ENCODE measurements at places on chromosomes 5 and 9.

GRCh38 chr5:125461641-125462072, 715.2 kb upstream of the ZNF608 start:
- no peak for DNase-seq

GRCh38 chr5:154162539-154163151, 27.9 kb upstream of the GALNT10 start:
- DNase-seq, result no peak

DNA sequence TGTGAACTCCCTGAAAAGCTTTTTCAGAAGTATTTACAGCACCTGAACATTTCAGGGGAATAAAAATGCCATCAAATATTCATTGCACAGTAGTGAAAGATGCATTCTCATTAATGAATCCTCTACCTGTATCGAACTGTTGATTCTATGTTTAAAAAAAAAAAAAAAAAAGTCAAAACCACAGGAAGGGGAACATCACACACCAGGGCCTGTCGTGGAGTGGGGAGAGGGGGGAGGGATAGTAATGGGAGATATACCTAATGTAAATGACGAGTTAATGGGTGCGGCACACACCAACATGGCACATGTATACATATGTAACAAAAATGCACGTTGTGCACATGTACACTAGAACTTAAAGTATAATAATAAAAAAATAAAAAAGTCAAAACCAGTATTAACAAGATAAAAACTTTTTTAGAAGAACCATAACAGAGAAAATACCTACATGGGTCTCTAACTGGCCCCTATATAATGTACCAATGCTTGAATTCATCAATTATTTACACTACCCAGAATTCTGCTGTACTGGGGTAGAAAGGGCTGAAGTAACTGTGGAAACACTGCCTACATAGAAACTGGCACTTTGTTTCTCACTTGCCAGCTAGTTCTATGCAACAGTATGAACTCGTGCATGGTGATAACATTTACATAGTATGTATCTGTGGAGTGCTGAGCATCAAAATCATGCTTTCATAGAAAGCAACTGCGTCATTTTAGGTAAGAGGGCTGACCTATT, 48.9 kb downstream of the GNAQ start:
- DNase-seq, result no peak

GRCh38 chr9:35712762-35713400, 19.1 kb downstream of the TLN1 start:
- no peak for DNase-seq

GRCh38 chr9:114261026-114261425, 61.9 kb upstream of the ORM1 start:
- DNase-seq, result no peak

- no peak for DNase-seq
Observed at GRCh38 chr5:168400429-168401220, 85.6 kb upstream of the RARS1 start.

GRCh38 chr5:67619235-67619634, 422.6 kb upstream of the CD180 start:
- no peak for DNase-seq

- no peak for DNase-seq
Observed at GRCh38 chr9:97904725-97905124, 17.6 kb downstream of the TRMO start.

- no peak for DNase-seq
Observed at GRCh38 chr5:94469894-94470329, 148.5 kb downstream of the KIAA0825 start.

- no peak for DNase-seq
Observed at GRCh38 chr5:14996997-14997396, 125.4 kb upstream of the ANKH start.

- no peak for DNase-seq
Observed at GRCh38 chr5:143186623-143187022, 216.9 kb downstream of the NR3C1 start.

GRCh38 chr5:141771031-141771430, 89.0 kb upstream of the ARAP3 start:
- DNase-seq, result no peak

DNA sequence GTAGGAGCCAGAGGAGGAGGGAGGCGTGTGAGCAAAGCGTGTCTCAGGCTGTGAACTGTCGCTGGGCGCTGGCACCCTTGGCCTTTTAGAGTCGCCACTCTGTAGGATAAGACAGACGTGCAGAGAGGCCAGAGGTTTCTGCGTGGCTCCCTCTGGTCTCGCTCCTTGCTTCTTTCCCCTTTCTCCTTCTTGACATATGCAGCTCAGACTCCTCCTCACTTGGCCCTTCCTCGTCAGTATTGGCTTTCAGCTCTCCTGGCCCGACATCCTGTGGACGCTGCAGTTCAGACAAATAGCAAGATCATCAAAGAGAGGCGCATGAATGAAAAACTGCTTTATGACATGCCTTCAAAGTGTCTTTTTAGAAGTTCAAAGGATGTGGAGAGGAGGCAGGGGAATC, 116.8 kb upstream of the SPRY4 start:
- DNase-seq, result no peak

- no peak for DNase-seq
Observed at GRCh38 chr9:97845130-97845529, 7.9 kb upstream of the FOXE1 start.

GRCh38 chr5:21452449-21452848, 1400.7 kb downstream of the CDH12 start:
- no peak for DNase-seq

DNA sequence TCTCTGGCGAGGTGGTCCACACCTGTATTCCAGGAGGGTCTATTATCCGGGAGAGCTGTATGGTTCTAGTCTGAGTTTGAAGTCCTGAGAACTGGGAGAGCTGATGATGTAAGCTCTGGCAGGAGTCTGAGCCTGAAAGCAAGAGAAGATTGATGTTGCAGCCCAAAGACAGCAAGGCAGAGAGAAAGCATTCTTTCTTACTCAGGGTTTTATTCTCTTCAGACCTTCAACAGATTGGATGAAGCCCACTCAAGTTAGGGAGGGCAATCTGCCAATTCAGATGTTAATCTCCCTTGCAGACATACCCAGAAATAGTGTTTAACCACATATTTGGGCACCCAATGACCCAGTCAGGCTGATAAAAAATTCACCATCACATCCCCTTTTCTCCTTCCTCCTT, 159.1 kb downstream of the CCDC171 start:
- DNase-seq, result no peak

GRCh38 chr5:122723606-122724352, 51.1 kb upstream of the SNX2 start:
- no peak for DNase-seq

GRCh38 chr5:160491438-160491837, 69.8 kb downstream of the PTTG1 start:
- no peak for DNase-seq

- DNase-seq, result no peak
Observed at GRCh38 chr5:15791859-15792258, 291.9 kb downstream of the FBXL7 start.

DNA sequence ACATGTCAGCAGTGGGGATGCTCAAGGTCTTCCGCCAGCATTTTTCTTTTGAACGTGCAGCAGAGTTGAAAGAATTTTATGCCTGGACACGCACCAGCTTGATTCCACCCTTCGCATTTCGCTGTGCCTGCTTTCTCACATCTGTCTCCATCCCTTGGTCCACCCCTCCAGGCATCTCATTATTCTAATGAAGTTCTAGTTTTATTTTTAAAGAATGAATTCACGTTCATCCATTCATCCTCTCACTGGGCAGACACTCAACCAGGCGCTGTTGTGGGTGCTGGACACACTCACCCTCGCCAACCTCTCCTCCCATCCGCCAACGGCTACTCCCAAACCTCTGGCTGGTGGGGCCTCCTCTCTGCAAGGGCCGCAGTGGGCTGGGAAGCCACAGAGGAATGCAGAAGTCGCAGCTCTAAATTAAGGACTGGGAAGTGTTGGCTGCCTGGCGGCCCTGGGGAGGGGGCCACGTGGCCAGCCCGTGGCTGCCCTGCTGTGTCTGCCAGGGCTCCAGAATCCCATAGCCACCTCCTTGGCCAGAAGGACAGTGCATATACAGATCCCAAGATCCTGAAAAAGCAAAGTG, 6.7 kb downstream of the SUSD3 start:
- DNase-seq, result no peak

GRCh38 chr5:131406975-131407638, 143.3 kb downstream of the CDC42SE2 start:
- DNase-seq, result no peak

- no peak for DNase-seq
Observed at GRCh38 chr9:107749787-107750444, 260.3 kb upstream of the KLF4 start.

GRCh38 chr5:80128141-80128540, 93.0 kb downstream of the THBS4 start:
- DNase-seq, result no peak

- no peak for DNase-seq
Observed at GRCh38 chr5:146751054-146751453, 127.5 kb downstream of the PPP2R2B start.

DNA sequence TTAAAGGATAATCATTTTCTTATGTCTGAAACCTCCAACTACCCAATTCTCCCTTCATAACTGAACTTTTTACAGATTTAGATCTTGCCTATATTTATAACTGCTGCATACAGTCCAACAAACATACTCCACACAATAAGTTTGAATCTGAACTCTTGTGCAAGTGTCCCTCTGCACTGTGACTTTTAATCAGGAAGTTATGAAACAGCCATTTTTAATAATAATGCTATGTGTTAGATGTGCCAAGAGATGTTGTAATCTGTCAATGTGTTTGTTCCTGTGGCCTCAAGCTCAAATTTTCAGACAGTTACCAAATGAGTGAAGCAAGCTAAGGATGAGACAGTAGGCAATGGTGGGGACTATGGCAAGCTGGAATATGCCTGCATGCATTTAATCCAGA, 57.6 kb upstream of the MTAP start:
- no peak for DNase-seq

DNA sequence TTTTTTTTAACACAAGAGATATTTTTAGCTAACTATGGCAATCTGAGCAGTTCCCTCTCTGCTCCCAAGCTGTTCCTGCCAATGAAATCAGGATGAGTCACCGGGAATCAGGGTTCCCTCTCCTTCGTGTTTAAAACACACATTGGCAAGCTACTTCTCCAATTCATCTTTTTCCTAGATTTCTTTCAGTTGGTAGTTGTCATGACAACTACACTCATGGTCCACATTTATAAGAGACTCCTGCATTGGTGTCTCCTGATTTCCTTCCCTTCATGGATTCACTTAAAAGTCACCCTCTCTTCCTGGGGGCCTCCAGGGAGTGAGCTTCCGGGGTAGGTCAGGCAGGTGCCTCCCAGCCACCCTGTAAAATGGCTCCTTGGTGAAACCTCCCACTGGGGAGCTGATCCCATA, 72.3 kb upstream of the NIPAL4 start:
- DNase-seq, result no peak

- no peak for DNase-seq
Observed at GRCh38 chr5:143208781-143209510, 194.5 kb downstream of the NR3C1 start.

GRCh38 chr5:180603076-180603594, 11.8 kb upstream of the SCGB3A1 start:
- no peak for DNase-seq

DNA sequence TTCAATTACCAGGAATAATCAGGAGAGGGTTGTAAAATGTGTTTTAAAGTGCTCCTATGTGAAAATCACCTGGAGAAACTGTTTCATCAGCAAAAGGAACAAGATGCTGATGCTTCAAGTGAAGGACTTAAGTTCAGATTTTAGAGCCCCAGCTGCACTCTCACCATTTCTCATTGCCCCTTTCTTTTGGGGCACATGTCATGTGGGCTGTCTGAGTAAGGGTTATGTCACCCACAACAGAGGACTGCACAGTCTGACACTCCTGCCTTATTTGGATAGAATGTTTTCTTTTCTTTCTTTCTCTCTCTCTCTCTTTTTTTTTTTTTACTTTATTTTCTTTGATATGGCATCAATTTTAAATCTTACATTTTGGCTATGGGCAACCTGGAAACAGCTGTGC, 204.1 kb upstream of the EFNA5 start:
- DNase-seq, result no peak

GRCh38 chr9:16410601-16411280, 459.7 kb downstream of the BNC2 start:
- no peak for DNase-seq

DNA sequence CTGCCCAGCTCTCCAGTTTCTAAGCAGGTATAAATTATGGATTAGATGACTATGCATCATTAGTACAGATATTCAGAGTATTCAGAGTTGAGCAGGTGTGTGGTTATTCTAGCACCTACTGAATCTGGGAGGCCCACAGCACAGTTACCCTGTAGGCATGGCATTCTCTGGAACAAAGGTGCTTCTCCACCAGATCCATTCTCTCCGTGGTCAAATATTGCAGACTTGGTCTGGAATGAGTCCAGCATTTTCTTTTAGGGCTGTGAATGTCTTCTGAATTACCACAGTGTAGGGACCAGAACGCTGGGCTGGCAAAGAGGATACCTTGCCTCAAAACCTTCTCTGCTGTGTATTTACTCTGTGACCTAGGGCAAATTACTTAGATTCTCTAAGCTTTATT, 116.8 kb downstream of the ARHGAP26 start:
- DNase-seq, result no peak

DNA sequence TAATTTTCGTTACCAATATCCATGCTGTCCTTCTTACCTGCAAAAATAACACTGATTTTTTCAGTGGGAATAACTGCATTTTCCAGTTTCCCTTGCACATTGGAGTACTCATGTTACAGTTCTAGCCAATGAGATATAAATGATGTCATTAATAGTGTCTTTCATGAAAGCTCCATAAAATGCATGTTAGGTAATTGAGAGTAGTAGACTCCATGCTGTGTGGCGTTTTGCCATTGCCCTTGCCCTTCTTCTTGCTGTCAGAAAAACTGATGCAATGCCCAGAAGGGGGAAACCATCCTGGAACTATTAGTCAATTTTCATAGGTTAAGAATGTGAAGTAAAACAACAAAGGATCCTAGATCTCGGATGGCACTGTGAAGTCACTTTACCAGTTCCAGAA, 1765.3 kb downstream of the EFNA5 start:
- no peak for DNase-seq

DNA sequence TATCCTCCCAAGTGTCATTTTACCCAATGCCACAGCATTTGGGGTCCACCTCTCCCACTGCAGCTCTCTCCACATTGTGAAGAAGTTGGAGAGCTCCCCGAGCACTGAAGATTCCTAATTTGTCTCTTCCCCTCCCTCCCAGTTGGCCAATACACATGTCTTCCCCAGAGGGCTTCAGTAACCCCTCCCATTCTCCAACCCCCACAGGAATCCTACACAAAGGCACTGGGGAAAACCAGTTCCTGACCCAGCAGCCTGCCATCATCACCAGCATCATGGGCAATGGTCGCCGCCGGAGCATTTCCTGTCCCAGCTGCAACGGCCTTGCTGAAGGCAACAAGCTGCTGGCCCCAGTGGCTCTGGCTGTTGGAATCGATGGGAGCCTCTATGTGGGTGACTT, 87.3 kb upstream of the WWC1 start:
- no peak for DNase-seq

GRCh38 chr5:120093178-120093577, 370.9 kb upstream of the PRR16 start:
- DNase-seq, result no peak

- DNase-seq, result no peak
Observed at GRCh38 chr9:7454624-7455023, 345.0 kb downstream of the DMAC1 start.
